H4 (cell line): ENCODE measurements at places on chromosomes 7 and 10. TPM values are rescaled to one million over a fixed set of nuclear protein-coding genes. Genes with fewer than 3 reads are reported as not detected.

PNLIPRP1 gene
- not detected in 2 replicates for total RNA-seq

AKR1D1 gene
- total RNA-seq, result not detected in 2 replicates

PHKG1 gene
- total RNA-seq, result 0.17 TPM in 1 of 2 replicates, not detected in the other

FAM237B gene
- total RNA-seq, result not detected in 2 replicates

HIP1 gene
- total RNA-seq, result 12.9 and 17.5 TPM in 2 replicates

- DNase-seq, result no peak
Observed at GRCh38 chr7:90677486-90678404, 81.6 kb downstream of the CDK14 start.

DNA sequence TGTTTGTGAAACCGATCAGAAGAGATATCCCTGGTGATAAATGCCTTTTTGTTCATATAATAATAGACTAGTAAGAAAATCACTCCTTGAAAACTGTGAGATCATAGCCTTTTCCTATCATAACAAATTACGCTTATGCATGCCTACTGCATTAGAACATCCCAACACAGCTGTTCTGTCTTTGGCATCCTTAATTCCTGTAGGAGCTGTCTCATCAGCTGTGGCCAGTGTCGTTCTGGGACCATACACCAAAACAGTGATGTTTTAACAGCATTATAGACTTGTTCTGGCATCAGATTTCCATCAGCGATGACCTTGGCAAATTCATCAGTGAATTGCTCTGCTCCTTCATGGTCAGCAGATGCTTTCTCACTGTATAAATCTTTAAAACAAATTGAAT lies 423.6 kb upstream of the LRGUK start:
- peak; percentile 30 for DNase-seq

DNA sequence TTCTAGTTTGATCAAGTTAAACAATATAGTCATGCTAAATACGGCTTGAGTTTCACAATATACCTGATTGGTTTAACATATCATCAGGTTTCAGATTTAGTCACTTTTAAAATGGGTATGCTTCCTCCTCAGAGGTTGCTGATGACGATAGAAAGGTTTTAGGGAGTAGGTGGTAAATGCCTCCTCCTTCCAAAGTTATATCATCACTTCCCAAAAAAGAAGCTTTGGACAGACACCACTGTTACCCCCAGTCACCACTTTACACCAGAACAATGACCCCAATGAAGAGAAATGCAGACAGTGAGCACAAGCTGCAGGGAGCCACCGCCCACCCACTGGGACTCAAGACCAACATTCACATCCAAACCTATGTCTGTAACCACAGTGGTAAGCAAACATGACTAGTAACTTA lies 244.6 kb downstream of the SORCS1 start:
- DNase-seq, result no peak

DNA sequence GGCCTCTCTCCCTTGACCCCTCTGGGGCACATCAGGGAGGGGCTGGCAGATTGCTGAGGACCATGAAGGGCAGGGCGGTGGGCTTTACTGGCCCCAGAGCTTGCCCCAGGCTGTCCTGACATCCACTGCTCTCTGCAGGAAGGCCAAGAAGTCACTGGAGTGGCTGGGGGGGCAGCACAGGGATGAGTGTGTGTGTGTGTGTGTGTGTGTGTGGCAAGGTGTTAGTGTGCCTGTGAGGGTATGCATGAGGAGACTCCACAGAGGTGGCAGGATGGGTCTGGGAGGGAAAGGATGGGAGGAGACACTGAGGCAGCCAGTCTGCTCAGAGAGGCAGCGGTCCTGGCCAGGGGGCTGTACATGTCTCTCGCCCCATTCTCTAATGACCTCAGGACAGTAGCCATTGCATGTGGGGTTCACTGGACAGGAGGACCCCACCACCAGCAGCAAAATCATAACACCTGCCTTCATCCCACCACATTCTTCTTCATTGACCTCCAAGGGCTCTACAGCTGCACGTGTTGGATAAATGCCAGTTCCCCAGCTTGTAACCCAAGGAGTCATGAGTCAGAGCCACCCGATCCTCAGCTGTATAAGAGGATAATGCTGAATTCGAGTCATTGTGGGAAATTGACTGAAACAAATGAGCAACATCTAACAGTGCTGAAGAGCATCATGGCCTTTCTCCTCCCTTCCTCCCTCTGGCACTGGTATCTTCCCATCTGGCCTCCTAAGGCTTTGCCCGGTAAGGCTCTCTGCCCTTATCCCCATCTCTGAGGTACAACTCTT lies 720.5 kb downstream of the GRID1 start:
- peak; percentile 71 for DNase-seq

- peak; percentile 35 for DNase-seq
Observed at GRCh38 chr7:139153832-139154231, 44.3 kb upstream of the ZC3HAV1 start.

DNA sequence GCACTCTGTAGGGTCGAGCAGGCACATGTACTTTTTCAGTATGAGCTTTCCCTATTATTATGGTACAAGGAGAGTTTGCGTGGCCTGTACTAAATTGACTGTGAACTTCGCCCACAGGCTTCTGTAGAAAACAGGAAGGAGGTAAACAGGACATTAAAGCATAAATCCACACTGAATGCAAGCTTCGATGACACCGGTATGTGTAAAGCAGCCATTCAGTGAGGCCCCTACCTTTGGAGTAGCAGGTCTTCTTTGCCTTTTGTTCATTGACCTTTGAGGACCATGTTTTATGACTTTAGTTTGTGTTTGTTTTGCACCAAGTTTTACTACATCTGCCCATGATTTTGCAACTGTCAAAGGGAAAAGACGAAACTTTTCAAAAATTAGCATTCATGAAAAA lies 14.5 kb downstream of the MKI67 start:
- no peak for DNase-seq

DNA sequence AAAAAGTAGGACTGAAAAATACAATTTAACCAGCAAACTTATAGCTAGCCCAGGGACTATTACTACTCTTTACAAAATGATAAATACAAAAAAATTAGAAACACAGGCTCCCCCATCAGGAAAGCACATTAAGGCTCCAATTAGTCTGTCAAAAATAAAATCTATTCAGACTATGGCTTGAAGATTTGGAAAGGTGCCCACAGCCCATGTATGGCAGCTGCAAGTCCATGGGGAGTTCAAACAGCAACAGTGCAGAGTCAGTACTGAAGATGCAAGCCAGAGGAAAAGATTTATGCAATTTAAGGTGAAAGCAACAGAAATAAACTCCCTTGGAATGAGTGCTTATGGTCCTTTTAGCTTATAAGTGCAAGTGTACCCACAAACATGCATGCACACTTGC lies 29.7 kb downstream of the IMMP2L start:
- no peak for DNase-seq

- peak; percentile 32 for DNase-seq
Observed at GRCh38 chr7:131538813-131539179, 17.6 kb downstream of the PODXL start.

GRCh38 chr7:53504914-53505313 lies 469.5 kb downstream of the POM121L12 start:
- DNase-seq, result no peak

- peak; percentile 90 for DNase-seq
Observed at GRCh38 chr7:97027427-97028234, 3.0 kb upstream of the DLX5 start.

- DNase-seq, result no peak
Observed at GRCh38 chr10:124561206-124561605, 99.6 kb downstream of the LHPP start.

DNA sequence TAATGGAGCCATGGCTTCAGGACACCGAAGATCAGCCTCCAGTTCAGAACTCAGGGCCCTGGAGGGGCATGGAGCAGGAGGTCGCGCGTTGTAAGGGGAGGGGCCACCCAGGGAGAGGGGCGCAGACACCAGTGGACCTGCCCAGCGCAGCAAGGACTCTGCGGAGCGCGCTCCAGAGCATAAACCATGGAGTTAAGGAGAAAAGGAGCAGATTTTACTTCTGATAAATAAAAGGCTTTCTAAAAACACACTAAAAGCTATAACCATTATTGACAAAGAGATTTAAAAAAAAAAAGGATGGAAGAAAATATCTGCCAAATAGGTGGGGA lies 10.5 kb downstream of the CALY start:
- no peak for DNase-seq

- no peak for DNase-seq
Observed at GRCh38 chr10:129949411-129949810, 14.7 kb downstream of the EBF3 start.

- DNase-seq, result no peak
Observed at GRCh38 chr10:48444266-48444665, 137.8 kb downstream of the MAPK8 start.

GRCh38 chr7:4809091-4809591 lies 33.7 kb downstream of the AP5Z1 start:
- DNase-seq, result no peak

DNA sequence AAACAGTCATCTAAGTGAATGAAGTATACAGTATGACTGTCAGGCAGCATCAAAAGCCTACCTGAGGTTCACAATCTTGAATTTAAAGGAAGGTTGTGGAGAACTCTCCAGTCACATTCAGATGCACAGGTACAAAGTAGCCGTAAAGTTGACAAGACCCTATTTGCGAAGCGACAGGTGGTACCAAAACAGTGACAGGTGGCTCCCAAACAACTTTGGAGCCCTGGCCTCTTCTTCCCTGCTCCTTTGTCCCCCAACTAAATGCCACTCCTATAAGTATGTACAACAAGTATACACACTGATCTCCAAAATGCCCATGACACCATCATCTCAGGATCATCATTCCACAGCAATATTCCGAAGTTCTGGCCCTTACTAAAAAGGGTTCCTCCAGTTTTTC lies 53.5 kb downstream of the USP6NL start:
- no peak for DNase-seq

GRCh38 chr7:150434240-150434639 lies 16.2 kb upstream of the GIMAP8 start:
- no peak for DNase-seq

DNA sequence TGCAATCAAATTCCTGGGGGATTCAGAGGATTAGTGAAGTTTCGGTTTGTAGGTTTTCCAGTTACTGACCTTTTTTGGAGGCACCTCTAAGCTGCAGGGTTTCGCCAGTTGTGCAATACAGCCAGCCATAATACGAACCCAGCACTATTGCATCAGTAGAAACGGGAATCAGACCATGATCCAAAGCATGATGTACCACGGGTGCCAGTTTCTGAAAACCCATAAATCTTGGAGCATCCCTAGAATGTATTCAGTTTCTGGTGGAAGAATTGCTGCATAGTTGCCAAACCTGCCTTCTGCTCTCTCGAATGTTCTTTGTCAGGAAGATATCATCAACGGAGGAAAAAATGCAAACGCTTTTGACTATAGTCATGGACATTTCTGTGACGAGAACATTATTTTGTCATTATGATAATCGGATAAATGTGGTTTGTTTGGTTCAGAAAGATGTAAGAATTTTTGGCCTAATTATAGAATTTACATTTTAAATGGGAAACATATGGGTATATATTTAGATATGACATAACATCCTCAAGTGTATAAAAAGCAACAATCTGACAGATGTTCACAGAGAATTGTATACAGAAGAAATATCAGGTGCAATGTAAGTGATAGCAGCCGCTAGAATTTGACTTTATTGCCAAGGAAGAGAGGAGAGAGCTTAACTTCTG lies 186.2 kb upstream of the PRKCQ start:
- DNase-seq, result no peak

DNA sequence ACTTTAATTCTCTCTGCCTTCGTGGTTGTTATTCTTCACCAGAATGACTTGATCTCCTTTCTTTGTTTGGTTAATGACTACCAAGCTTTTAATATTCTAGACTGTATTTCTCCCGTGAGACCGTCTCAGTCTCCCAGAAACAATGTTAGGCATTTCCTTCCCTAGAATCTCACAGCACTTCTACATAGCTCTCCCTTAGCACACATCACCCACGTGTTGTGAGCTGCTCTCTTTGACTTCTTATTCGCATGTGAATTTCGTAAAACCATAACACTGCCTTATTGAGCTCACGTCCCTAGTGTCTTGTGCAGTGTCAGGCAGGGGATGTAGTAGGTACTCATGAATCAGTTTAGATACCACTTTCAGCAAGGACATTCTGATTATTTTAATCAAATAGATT lies 57.5 kb upstream of the MGAM2 start:
- no peak for DNase-seq

DNA sequence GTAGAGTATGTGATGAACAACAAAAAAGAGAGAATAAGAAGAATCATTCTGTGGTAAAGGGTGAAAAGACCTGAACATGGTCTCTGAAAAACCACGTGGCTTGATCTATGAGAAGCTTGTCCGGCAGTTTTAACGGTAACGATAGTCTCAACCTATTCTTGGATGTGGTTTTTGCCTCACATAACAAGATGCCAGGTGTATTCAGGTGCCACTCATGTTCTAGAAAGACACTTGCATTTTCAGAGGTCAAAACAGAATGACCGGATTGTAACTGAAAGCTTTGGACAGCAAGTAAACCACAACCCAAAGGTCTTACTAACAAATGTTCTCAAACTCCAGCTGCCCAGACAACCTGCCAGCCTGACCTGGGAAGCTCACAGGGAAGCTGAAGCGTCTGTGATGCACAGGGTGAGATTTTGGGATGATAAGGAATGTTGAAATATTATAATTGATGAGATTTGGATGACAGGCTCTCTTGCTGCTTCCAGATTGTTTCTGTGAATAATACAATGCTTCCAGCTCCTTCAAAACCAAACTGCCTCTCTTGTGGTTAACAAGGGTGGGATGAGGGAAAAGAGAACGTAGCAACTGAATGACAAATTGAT lies 137.4 kb upstream of the GRB10 start:
- no peak for DNase-seq

DNA sequence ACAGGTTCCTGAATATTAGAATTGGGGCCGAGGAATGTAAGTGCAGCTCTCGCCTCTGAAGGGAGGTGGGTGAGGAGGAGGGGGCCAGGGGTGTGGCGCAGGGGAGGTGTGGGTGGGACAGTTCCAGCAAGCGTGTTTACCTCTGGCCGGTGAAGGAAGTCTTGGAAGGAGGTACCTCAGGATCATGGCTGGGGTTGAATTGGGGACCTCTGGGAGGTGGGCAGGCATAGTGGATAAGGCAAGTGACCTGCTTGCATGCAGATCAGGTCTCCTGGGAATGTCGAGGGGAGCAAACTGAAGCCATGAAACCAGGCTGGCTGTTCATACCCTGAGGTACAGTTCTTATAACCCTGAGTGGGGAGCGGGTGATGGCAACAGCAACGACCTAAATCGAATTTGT lies 2.0 kb downstream of the ZNF775 start:
- no peak for DNase-seq

- DNase-seq, result peak; percentile 3
Observed at GRCh38 chr10:7153750-7154149, 257.1 kb downstream of the SFMBT2 start.

- peak; percentile 44 for DNase-seq
Observed at GRCh38 chr7:106039486-106040060, 72.5 kb downstream of the SYPL1 start.

- no peak for DNase-seq
Observed at GRCh38 chr10:91742229-91742628, 56.0 kb upstream of the TNKS2 start.

GRCh38 chr7:66043681-66044497 lies 31.7 kb upstream of the ASL start:
- DNase-seq, result no peak

- DNase-seq, result no peak
Observed at GRCh38 chr7:149620961-149621360, 123.4 kb upstream of the ZNF746 start.
